Effector CD8-positive, alpha-beta T cell (primary cell): ENCODE measurements at places on chromosomes 16 and 17.

DNA sequence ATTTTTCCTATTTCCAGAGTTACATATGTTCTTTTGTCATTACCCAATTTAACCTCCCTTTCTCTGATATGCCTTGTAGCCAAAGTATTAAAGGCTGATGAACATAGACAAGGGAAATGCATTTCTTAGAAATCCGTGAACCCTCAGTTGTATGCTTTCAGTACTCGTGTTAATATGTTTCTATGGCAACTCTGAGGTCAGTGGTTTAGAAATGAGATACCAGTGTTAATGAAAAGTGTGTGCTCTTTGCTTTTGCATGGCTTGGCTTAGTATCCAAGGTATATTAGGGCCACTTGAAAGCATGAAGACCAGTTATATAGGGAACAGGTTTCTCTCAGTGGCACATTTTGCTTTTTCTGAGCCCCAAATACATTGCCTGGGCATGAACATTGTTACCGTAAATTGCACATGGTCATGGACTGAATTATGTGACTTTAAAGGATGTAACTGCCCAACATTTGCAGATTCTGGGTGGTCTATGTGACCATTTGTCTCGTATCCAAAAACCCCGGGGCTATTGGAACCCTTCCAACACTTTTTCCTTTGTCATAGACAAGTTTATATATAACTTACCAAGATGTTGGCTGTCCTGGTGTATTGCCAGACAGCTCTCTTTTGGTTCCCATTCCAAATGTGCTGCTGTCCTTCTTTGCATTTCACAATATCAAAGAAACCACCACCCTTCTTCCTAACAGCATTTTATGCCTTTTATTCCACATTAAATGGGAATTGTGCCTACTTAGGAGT is 17.5 kb downstream of the ABHD15 start:
- DNase-seq: no peak

DNA sequence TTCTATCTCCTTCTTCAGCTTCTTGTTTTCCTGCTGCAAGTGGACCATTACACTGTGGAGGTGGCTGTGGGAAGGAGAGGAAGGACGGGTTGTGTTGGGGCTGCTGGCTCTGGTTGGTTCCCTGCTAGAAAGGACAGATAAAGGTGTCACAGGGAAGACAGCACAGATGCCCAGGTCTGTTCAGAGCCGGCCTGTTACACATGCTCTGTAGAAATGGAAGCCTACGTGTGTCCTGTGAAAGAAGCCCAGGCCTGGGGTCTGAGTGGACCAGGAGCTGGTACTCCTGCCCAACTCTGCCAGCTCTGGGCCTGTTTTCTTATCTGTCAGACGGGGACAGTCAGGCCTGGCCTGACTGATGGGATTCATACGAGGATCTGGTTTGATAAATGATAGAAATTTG is 26.4 kb downstream of the DHX38 start:
- DNase-seq: no peak

DNA sequence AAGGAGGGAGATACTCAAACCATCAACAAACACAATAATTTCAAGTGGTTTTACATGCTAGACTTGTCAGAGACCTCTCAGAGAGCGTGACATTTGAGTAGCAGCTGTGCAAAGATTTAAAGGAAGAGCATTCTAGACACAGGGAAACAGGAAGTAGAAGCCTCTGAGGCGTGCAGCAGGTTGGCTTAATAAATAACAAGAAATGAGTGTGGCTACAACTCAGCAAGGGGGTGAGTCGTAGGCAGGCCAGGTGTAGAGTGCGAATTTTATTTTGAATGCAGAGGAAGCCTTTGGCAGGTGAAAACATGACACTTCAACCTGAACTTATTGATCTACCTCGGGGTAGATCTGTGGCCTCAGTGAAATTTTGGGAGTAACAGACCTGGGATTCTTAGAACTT is 73.2 kb upstream of the MRTFB start:
- no peak for DNase-seq

- DNase-seq: no peak
Measured at GRCh38 chr17:60359415-60359814, 32.5 kb downstream of the USP32 start.

GRCh38 chr16:15775209-15775608 is 81.6 kb downstream of the MYH11 start:
- DNase-seq: no peak

DNA sequence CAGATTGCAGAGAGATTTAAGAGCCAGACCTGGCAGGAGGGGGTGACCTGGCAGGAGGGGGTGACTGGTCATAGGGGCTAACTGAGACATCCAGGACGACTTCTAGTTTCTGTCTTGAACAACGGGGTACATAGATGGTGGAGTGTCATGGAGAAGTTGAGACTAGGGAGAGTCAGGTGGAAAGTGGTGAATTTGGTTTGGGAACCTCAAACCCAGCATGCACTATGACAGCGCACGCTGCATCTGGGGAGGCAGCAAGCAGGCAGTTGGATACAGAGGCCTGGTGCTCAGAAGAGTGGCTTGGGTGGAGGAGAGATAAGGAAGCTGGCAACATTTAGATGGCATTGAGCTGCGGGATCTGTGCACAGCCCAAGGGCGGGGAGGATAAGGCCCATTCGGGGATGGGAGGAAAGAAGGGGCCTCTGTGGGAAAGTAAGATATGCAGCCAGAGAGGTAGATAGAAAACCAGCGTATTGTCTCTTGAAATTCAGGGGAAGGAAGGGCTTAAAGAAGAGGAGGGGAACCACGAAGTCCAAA is 4.5 kb downstream of the RIPOR1 start:
- DNase-seq: no peak

GRCh38 chr16:66084306-66084705 is 282.2 kb upstream of the CDH5 start:
- DNase-seq: no peak

GRCh38 chr17:3738562-3739295 is 15.0 kb downstream of the HASPIN start:
- DNase-seq: peak; percentile 38

- no peak for DNase-seq
Measured at GRCh38 chr16:19294156-19294649, 8.7 kb downstream of the CLEC19A start.

GRCh38 chr16:2500430-2500917 is 13.3 kb upstream of the ATP6V0C start:
- DNase-seq: no peak

- no peak for DNase-seq
Measured at GRCh38 chr16:50967827-50968612, 183.1 kb downstream of the SALL1 start.

DNA sequence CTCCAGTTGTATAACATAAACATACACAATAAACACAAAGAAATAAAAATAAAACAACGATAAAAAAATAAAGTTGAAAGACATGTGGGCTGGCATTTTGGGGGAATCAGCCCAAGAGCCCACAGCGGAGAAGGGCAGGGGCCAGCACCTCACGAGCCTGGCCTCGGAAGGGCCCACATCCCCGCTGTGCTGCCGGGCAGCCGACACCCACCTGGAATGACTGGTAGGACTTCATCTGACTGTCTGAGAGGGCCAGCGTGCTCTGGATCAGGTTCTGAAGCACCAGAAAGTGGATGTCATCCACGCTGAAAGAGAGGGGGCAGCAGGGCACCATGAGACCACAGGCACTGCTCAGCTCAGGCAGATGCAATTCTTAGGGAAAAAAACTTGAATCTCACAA is 73.5 kb downstream of the GTF3C1 start:
- DNase-seq: no peak

GRCh38 chr17:35808240-35808961 is 883 bp upstream of the TAF15 start:
- DNase-seq: no peak

GRCh38 chr16:87705771-87706277 is 60.0 kb downstream of the KLHDC4 start:
- no peak for DNase-seq

- DNase-seq: no peak
Measured at GRCh38 chr17:13601776-13602551, at the start of gene HS3ST3A1. HS3ST3A1 (minus strand) TSS chr17:13601929; CDS start chr17:13601129, 800 bp downstream.

GRCh38 chr16:82658796-82659195 is 32.0 kb downstream of the CDH13 start:
- DNase-seq: no peak

DNA sequence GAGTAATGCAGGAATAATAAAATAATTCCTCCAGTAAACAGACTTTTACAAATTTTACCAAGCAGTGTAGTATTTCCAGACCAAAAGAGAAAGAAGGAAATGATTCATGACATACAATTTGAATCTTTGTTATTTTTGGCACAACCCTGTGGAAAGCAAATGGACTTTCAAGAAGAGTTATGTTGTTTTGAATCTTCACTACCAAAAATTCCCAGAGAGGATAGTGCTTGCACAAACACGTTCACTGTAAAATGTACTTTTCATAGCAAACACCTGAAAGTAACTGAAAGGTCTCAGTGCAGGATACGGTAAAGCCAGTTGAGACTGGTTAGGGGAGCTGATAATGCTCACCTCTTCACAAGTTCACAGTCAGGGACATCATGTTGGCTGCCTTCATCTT is 107.1 kb downstream of the USP22 start:
- no peak for DNase-seq

DNA sequence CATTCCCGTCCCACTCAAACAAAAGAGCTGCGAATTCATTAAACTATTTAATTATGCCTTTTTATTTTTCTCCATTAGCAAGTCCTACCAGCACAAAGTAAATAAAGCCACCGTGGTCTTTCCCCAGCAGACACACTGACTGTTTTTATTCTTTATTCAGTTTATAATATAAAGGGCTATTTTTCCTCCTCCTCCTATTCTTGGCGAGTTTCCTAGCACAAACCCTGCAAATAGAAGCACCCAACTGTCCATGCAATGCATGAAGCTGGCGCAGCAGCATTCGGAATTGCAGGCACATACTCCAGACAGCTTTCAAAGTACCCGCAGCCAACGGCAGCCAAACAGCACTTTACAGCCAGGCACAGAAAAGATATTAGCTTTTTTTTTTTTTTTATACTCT is 583.4 kb upstream of the PSMD7 start:
- no peak for DNase-seq

DNA sequence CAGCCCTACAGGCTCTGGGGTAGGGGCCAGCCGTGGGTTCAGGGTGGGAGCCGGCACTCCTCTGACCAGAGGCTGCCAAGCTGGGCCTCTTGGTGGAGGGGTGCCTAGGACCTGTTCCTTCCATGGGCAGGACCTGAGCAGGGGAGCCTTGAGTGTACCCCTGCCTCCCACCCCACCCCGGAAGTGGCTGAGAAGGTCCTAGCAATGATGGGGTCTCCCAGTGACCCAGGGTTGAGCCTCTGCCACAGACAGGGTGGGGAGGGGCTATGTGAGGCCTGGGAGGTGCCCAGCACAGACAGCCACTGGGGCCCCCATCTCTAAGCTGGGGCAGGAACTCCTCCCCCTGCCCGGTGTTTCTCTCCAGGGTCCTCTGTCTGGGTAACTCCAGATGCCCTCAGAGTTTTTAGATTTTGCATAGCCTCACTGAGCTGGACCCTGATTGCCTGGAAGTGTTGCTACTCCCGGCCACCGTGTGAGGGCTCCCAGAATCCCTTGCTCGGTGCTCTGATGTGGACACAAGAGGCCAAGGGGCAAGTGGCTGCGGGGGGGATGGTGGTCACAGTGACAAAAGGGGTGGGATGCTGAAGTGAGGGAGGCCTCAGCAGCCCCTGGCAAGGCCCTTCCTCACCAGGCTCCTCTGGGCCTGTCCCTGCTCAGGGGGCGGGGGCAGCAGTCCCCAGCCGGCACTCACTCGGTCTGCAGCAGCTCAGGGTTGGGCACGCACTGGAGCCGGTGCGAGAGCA is 6.4 kb upstream of the MTSS2 start:
- DNase-seq: no peak

GRCh38 chr16:68786685-68787418 is 49.8 kb downstream of the CDH1 start:
- DNase-seq: no peak

DNA sequence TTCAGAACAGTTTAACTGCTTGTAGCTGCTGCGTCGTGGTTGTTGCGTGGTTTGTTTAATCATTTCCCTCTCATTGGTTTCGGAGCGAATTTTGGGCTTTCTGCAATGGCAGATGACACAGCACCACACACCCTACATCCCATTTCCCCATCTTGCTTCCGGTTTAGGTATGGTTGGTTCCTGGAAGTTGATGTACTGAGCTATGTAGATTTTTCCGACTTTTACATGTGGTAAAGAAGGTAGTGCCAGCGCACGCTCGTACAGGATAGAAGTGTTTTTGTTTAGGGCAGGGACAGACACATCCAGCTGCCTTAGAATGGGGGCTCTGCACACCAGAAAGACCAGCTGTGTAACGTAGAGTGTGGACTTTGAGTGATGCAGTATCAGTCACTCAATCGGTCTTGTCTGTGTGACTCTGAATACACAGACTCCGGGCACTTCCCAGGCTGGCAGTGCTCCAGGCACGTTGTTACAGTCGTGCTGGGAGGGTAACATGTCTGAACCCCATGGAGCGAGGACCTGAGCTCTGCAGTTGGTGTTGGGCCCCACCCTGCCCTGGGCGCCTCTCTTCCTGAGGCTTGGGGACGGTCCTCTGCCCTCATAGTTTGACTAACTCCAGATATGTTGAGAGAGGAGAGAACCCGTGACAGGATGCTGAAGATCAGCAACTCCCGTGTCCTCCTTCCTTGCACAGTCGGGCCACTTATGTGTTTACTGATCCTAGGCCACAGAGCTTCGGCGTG is 172.0 kb upstream of the CHMP6 start:
- no peak for DNase-seq

DNA sequence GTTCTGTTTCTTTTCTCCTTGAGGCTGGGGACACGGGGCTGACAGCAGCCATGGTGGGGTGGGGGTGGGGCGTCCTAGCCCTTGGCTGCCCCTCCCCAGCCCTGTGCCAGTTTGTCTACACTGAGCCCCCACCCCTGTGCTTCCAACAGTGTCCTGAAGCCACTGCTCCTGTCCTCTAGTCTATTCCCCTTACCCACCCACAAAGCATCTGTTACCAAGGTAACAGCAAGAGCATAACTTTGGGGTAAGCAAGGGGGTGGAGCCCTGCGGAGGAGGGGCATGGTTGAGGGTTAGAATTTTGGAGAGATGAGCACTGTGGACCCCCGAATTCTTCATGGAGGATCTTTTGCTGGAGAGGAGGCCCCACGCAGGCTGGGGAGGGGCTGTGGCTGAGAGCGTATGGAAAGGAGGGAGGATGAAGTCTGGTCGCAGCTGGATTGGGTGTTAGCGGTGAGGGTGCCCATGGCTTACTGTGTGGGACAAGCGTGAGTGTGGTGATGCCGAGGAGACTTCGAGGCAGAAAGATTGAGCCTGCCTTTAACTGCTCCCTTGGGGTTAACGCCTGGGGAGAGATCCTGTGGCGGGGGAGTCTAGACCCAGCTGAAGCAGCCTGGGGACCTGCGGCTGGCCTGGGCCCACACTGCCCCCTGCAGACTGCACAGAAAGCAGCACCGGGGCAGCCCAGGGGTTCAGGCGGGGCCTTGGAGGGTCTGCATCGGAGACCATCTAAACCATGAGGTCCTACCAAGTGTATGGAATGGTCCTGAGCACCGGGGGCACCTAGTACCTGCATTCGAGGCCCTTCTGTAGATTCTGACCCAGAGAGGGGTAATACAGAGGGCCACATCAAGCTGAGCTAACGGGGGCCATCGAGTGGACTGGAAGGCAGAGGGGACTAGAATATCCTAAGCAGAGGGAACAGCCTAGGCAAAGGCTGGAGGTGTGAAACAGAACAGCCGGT is 6.1 kb upstream of the STAC2 start:
- DNase-seq: peak; percentile 48
